ENCODE measurements at places on chromosomes 12 and 14.

GRCh38 chr14:55688566-55688965, 108.6 kb downstream of the KTN1 start:
- DNase-seq = peak; percentile 23

DNA sequence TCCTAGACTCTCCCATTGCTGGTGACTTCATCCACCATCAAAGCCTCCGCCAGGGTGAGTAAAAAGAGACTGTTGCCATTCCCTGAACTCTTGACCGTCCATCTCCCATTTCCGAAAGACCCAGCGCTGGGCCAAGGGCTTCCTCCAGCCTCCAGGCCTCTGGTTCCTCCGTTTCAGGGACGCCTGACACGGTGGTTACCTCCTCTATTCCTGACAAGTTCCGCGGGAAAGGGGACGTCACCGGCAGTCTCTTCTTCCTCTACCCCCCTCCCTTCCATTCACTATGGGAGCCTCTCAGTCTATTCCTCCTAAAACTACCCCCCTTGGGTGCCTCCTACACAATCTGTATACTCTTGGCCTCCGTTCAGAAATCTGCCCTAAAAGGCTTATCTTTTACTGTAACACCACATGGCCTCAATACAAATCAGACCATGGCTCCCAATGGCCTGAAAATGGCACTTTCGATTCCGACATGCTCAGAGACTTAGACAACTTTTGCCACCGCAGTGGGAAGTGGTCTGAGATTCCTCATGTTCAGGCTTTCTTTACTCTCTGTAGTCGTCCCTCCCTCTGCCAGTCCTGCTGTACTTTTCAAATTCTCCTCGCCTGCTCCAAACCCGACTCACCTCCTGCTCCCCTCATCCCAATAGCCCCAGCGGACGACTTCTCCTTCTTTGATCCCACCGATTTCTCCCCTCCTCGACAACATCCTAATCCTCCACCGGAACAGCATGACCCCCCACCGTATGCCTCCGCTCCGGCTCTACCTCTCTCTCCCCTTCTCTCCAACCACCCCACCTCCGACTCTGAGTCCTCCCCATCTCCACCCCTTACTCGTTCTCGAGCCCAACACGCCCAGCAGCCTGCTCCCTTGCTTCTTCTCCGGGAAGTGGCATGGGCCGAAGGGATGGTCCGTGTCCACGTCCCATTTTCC, 70.4 kb downstream of the MOK start:
- DNase-seq = peak; percentile 56

DNA sequence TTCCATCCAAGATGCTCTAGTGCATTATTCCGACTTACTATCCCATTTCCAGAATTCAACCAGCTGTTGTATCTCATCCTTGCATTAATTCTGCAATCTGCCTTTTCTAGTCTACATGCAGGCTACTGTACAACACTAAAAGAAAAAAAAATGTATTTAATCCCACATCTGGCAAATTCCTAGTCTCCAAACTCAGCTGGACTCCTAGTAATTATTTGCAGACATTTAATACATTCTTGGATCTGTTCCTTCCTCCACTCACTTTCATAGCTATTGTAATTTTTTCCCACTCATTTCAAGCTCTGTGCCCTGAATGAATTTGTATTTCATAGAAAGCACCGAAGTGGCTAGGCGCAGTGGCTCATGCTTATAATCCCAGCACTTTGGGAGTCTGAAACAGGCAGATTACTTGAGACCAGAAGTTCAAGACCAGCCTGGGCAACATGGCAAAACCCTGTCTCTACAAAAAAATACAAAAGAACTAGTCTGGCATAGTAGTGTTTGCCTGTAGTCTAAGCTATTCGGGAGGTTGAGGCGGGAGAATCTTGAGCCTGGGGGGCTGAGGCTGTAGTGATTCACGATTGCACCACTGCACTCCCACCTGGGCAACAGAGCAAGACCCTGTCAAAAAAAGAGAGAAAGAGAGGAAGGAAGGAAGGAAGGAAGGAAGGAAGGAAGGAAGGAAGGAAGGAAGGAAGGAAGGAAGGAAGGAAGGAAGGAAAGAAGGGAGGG, 39.5 kb upstream of the YAF2 start:
- DNase-seq = peak; percentile 66

- DNase-seq = no peak
These were observed 278.5 kb downstream of the NOVA1 start for GRCh38 chr14:26319139-26319864.

GRCh38 chr12:87704374-87704773, 324.8 kb downstream of the C12orf50 start:
- DNase-seq = no peak

DNA sequence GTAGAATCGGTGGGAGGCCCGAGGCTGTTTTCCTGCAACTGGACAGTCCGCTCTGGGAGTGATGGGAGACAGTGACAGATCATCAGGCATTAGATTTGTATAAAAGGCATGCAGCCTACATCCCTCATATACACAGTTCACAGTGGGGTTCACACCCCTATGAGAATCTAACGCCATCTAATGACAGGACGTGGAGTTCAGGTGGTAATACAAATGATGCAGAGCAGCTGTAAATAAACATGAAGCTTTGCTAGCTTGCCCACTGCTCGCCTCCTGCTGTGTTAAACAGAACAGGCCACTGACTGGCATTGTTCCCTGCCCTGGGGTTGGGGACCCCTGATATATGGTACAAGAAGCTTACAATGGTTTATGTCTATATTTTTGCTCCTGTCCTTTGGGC, 179.0 kb downstream of the LRFN5 start:
- peak; percentile 22 for DNase-seq

GRCh38 chr12:125129591-125130255, 64.5 kb downstream of the AACS start:
- DNase-seq = no peak

DNA sequence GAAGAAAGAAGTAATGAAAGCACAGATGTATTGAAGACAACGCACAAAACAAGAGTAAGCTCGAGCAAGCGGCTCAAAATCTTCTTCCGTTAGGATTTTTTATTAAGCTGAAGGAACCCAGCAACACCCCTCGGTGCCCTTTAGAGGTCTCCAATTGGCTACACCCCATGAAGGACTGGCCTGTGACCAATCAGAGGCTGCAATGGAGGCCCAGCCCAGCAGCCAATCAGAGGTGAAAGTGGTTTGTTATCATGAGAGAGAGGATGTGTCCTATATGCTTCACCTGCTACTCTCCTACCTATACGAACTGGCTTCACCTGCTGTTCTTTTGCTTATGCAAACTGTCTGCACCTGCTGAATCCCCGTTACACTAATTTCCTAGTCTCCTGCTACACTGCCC, 358.8 kb downstream of the C12orf50 start:
- DNase-seq = no peak

DNA sequence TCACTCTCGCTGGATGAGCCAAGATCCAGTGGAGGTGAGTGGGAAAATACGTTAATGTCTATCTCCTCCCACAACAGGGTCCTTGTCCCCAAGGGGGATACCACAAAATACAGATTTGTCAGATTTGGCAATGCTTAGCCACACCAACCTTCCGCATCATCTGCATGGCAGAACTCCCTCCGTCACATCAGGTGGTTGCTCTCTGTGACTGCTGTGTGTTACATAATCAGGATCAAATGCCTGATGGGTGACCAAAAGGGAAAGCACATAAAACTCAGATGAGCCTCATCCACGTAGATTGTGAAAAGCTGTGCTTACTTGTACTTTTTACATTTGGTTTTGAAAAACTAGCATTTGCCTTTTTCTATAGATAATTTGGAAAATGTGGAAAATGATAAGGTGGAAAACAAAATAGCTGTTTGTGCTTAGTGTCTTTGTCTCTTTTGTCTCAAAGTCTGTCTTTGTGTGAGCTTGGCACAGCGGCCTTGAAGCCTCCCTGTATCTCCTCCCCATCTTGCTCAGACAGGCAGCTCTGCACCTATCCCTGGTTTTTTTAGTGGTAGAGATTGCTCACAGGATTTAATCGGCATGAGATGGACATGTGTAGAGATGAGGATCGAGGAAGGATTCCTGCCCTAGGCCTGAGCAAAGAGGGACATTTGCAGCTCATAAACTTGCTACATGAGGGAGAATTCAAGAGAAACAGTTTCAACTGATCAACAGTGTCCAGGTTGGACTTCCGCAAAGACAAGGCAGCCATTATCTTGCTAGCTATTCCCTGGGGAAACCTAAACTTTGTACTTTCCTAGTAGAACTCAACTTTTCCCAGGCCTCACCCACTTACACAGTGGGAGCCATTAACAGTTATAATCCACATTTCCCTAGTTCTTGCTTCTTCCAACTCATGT, 3.6 kb upstream of the FGF6 start:
- DNase-seq = no peak

- no peak for DNase-seq
These were observed 42.5 kb downstream of the LRP6 start for GRCh38 chr12:12224240-12224940.

- DNase-seq = no peak
These were observed 20.2 kb downstream of the ZFHX2 start for GRCh38 chr14:23531391-23531790.

DNA sequence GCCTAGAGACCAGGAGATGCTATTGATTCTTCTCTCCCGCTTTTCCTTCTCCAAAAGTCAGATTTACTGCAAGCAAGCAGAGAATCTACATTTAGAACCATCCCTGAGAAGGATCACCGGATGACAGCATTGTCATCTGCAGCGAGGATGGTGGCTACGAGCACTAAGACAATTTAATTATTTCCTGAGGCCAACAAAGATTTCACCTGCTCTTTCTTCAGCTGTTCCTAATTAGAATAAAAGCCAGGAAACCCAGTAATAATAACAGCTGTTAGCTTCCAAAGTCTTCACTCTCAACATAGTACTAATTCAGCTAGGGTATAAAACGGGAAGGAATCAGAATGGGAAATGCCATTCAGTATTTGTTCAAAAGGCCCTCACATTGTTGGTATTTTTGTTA, 53.3 kb downstream of the TMTC1 start:
- no peak for DNase-seq

- DNase-seq = no peak
These were observed 281.0 kb downstream of the ALG10 start for GRCh38 chr12:34303091-34303870.

DNA sequence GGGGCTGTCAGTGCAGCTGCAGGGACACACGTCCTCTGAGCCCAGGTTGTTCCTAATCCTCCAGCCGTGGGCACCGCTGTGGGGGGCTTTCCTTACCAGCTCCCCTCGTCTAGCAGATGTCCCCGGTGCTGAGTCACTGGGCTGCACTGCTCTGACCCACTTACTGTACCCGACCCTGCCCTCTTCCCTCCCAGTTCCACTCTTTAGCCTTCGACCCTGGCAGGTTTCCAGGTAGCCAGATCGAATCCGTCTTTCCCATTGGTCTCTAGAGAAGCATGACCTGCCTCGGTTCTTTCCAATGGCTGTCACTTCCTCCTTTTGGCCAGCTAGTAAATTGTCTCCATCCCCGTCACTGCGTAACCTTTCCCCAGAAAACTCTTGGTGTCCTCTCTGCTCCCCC, 48.4 kb downstream of the ELK3 start:
- no peak for DNase-seq

- DNase-seq = peak; percentile 53
These were observed 12.7 kb downstream of the SPTLC2 start for GRCh38 chr14:77603654-77604255.

- no peak for DNase-seq
These were observed 88.1 kb upstream of the PTPRR start for GRCh38 chr12:71008616-71009015.

DNA sequence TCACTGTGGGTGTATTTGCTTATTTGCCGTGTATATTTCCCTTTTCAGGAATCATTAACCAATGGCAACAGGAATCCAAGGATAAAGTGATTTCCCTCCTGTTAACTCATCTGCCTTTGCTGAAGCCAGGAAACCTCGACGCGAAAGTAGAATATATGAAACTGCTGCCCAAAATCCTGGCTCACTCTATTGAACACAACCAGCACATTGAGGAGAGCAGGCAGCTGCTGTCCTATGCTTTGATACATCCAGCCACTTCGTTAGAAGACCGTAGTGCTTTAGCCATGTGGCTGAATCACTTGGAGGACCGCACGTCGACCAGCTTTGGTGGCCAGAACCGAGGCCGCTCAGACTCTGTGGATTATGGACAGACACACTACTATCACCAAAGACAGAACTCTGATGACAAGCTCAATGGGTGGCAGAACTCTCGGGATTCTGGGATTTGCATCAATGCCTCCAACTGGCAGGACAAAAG, 135.1 kb downstream of the SAMD4A start:
- no peak for DNase-seq

DNA sequence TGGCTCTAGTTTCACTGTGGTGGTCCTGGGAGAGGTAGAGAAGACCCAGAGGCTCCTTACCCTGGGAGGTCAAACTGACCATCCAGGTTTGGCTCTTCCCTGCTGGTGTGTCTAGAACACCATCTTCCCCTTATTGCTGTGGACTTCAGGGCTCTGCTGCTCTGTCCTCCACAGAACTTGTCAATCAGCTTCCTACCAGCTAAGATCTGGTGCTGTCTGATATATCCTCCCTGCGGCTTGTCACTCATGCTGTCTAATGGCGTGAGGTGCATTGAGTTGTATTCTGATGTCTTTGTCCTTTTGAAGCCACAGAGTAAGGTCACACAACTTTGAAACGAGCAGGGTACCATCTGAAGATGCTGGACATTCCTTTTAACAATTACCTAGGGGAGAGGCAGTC, 7.2 kb upstream of the C1RL start:
- no peak for DNase-seq

GRCh38 chr14:88208858-88209257, 114.2 kb downstream of the KCNK10 start:
- no peak for DNase-seq

DNA sequence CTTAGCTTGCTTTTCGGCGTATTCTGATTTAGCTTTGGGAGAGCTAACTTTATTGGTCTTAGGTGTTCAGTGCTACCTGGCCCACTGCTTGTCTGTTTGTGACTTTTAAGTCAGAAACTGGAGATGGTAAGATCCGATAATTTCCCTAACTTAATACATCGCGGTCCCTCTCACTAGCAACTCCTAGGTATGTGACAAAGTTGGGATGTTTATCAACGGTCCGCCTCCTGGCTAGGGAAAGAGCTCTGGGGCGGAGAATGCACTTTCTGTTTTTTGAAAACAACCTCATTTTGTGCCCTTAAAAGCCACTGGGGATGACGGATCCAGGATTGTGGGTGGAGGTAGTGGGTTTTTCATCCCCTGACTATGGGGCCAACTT, 1.2 kb downstream of the CDKN1B start:
- DNase-seq = no peak

DNA sequence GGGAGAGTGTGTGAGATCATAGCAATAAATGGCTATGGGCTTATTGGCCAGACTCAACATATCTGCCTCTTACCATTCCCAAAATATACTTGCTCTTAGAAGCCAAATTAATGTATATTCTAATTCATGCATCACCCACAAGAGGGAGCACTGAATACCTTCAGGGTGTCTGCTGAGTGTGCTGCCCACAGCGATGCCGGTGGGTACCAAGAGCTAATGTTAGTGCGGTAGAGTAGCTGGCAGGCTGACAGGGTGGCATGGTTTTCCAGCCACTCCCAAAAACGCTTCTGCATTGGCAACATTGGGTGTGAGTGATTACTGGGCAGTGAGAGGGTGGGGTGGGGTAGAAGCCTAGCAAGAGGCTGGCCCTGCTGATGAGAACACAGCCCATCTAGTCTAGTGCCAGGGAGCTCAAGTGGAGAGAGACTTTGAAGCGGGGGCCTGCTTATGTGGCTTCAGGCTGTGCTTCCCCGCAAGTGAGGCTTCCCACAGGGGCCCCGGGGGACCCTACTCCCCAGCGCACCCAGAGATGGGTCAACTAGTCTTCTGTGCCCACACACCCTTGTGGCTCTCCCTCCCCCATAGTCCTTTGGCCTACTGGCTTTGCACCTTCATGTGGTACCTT, 9.2 kb upstream of the PLEKHD1 start:
- DNase-seq = peak; percentile 70

- DNase-seq = peak; percentile 95
These were observed 43.9 kb upstream of the GNPNAT1 start for GRCh38 chr14:52835122-52835903.

Measured in A673 (cell line).